ENCODE measurements at places on chromosomes 6 and 20.

DNA sequence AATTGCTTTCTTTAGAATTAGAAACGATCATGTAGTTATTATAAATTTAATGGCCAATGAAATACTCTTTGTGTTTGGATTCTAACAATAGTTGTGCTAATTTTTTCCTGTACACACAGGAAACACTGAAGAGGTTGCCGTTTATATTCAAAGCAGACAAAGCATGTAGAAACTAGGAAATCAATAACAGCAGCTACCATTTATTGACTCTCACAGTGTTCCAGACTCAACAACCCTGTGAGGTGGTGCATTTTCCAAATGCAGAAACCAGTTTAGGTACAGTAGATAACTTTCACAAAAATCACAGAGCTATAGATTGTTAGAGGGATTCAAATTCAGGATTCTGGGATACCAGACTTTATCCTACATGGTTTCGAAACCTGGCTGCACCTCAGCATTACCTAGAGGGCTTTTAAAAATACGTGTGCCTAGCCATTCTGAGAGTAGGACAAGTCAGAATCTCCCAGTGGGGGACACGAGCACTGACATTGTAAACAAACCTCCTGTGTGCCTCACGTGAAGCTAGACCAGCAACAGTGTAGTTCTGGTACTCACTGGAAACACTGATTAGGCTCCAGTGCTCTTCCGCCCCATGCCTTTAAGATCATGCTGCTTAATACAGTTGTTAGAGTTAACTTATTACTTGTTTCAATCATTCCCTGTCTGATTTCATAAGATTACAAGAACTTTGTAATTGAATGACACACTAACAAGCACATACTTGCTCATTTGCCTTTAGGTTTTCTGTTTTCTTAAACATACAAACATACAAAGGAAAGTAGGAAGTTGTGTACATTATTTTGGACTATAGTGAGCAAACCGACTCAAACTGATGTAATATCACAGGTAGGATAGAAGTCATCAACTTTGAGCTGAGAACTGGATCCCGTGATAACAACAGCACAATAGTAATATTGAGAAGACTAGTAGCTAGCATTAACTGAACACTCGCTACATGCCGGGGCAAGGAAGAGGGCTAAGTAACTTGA lies 65.8 kb downstream of the MAP3K4 start:
- no peak for DNase-seq

- no peak for DNase-seq
These were observed 59.4 kb downstream of the TRIM27 start for GRCh38 chr6:28864326-28864923.

DNA sequence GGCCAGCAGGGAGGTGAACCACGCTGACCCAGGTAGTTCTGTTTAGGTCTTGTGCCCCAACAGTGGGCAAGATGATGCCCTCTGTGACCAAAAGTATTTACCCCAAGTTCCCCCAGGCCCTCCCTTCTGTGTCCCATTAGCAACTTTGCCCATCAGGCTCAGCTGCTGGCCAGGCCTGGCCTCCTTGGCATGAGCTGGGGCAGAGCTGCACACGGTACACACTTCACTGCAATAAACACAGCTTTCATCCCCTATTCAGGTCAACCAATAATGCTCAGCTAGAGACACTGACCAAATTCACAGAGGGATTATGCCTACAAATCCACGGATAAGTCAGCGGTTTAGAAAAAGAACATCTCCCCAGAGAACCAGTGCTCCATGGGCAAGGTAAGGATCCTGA lies 103.7 kb downstream of the SLC23A2 start:
- no peak for DNase-seq

- no peak for DNase-seq
These were observed 261.2 kb upstream of the PLCB4 start for GRCh38 chr20:8807480-8808201.

DNA sequence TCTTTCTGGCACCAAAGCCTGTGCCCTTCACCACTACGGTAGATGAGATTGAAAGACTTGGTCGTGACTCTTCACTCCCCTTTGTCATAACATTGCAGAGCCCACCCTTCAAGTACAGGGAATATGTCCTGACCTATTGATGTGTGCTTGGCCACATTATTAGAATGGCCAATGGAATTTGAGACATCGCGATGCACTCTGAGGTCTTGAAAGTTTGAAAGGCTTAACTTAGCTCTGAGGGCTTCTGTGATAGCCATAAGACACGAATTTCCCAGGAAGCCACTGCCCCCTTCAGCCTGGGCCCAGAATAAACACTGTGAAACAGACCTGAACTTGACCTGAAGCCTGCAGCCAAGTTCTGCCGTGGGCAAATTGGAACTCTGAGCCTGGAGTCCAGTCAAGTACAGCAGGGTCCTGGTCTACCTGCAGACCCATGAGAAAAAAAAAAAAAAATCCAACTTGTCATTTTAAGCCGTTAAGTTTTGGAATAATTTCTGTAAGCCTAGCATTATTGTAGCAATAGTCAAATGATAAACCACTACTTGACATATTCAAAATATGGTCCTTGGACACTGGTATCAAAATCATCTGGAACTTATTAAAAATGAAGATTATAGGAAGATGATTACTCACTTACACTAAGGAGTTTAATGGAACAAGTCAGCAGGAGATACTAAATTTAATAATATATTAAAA lies 36.9 kb upstream of the TRAF3IP2 start:
- DNase-seq: peak; percentile 7

GRCh38 chr20:15411781-15412180 lies 1074.4 kb upstream of the FLRT3 start:
- no peak for DNase-seq

GRCh38 chr20:62186887-62187866 lies 4.3 kb downstream of the MTG2 start:
- no peak for DNase-seq

GRCh38 chr6:25279748-25280343 lies 672 bp downstream of the CARMIL1 start:
- DNase-seq: no peak

DNA sequence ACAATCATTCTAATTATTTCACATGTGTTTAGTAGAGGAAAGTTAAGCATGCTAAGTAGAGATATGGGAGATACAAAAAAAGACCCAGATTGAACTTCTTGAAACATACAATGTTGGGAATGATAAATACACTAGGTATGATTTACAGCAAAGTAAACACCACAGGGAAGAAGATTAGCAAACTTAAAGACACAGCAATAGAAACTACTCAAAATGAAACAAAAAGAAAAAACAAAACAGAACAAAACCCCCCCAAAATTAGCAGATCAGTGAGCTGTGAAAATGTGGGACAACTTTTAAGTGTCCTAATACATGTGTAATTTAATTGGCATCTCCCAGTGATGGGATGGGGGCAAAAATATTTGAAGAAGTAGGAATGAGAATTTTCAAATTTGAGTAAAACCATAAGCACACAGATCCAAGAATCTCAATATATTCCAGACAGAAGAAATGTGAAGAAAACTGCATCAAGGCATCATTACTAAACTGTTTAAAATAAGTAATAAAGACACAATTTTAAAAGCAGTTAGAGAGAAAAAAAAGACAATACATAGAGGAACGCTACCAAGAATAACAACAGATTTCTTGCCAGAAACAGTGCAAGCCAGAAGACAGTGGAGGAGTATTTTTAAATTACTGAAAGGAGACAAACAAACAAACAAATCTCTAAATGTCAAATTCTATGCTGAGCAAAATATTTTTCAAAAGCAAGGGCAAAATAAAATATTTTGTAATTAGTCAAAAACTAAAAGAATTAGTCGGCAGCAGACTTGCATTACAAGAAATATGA lies 473.7 kb downstream of the QKI start:
- no peak for DNase-seq

DNA sequence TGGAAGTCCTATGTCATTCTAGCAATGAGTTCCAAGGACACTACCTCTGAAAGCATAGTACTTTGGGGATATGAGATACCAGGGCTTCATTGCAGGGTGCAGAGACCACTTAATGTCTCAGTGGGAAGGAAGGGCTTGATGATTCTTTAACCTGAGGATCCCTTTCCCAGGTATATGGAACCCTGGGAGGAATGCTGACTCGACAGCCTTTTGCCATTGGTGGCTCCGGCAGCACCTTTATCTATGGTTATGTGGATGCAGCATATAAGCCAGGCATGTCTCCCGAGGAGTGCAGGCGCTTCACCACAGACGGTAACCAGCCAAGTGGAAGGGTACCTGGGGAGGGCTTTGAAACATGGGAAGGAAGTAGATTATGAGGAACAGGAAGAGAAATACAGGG lies 4.2 kb downstream of the PSMB9 start:
- DNase-seq: no peak

DNA sequence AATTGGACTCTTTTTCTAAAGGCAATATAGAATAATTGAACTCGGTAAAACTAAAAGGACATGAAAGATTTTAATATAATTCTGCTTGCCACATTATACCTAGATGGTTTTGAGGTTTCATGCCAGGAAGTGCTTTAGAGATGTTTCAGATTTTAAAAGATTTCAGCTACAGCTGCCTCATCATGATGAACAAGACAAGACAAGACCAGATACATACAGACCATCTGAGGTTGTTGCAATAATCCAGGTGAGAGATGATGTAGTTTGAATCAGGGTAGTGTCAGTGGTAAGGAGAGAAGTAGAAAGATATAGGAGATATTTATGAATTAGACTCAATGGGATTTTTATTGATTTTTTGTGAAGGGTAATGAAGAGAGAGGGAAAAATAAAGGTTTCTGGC lies 374.3 kb upstream of the HSF2 start:
- DNase-seq: no peak

DNA sequence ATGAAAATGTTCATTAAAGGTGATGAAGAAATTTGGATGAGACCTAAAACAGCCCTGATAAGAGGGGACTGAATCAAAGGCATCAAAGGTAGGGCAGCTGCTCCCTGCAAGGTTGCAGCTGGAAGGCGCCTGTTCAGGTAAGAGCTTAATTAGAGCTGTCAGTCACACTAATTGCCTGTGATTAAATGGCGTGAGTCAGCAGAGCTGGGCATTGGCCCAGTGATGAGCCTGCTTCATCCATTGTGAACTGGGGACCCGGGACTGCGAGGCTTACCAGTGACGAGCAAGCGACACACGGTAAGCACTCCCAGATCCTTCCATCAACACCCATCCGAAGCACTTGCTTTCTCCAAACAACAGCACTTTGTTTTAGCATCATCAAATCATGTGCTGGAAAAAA lies 621.5 kb upstream of the CDH4 start:
- no peak for DNase-seq

- DNase-seq: no peak
These were observed 114.7 kb downstream of the MYO6 start for GRCh38 chr6:75863784-75864183.

GRCh38 chr6:158157064-158157764 lies 10.8 kb downstream of the SERAC1 start:
- DNase-seq: no peak

- no peak for DNase-seq
These were observed 199.1 kb upstream of the CNR1 start for GRCh38 chr6:88365230-88365629.

DNA sequence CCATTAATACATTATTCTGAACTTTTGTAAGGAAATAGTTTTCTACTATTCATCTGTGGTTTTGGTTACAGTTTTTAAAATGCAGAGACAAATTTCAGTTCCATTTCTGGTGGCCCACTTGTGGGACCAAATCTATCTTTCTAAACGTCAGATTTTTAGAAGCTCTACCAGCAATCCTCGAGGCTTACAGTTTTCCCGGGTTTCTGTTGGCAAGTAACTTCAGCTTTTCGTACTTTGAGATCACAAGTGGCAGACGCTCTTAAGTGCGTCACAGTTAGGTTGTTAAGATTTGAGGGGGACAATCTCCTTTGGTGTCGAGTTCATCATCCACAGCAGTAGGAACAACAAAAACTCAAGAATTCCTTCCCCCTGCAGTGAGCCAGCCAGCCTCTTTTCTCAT lies 60.0 kb downstream of the JARID2 start:
- no peak for DNase-seq

DNA sequence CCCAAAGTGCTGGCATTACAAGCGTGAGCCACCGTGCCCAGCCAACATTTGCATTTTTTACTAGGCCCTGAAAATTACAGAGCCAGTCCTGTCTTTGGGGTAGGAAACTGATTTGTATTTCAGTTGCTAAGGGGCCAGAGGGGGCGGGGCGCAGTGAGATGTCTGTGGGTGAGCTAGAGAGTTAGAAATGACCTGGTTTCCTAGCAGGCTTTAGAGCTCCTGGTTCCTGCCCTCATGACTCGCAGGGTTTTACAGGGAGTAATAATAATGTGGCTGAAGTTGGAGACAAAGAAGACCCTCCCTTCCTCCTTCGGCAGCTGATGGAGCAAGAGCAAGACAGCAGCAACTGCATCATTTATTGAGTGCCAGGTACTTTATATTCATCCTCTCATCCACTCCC lies 131.5 kb downstream of the TFAP2C start:
- DNase-seq: no peak

DNA sequence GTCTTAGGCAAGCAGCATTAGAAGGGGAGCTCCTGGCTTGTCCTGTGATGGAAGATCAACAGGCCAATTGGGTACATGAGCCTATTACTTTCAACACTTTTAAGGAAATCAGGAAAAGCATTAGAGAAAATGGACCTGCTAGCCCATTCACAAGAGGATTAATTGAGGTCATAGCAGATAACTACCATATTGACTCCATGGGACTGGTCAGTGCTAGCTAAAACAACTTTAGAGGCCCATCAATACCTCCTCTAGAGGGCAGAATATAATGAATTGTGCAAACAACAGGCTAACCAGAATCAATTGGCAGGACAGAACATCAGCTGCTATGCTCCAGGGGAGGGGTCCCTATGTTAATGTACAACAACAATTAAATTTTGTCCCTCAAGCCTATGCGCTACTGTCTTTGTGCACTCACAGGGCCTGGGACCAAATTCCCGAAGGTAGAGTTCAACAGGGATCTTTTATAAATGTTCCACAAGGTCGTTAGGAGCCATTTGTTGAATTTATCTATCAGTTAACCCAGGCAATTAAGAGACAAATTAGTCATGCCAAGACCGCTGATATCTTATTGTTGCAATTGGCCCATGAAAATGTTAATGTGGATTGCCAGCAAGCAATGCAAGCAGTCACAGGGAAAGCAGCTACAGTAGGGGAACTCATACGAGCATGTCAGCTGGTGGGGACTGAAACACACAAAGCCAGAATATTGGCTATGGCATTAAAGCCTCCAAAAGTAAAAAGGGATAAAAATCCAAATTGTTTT lies 106.6 kb upstream of the BTN3A2 start:
- DNase-seq: no peak

GRCh38 chr20:8219403-8219802 lies 87.3 kb downstream of the PLCB1 start:
- no peak for DNase-seq

DNA sequence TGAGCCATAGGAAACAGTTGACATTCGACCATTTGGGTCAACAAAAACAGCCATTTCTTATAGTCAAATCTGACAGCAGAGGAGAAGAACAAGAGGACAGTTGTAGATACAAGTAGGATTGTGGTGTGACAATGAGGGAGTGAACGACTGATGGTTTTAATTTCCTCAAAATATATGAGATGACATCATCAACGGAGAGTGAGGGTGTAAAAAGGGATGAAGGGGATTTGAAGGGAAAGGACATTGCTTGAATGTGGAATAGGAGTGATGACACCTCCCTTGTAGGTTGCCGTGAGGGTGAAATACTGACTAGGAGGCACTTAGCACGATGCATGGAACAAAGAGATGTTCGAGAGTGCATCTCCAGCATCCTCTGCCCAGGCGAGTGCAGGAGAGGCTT lies 499.8 kb upstream of the CHD6 start:
- no peak for DNase-seq

GRCh38 chr20:35654415-35654814 lies 10.3 kb downstream of the CPNE1 start:
- DNase-seq: no peak

Data from CD4-positive, alpha-beta T cell (primary cell).